ENCODE measurements at places on chromosomes 16 and 17.

DNA sequence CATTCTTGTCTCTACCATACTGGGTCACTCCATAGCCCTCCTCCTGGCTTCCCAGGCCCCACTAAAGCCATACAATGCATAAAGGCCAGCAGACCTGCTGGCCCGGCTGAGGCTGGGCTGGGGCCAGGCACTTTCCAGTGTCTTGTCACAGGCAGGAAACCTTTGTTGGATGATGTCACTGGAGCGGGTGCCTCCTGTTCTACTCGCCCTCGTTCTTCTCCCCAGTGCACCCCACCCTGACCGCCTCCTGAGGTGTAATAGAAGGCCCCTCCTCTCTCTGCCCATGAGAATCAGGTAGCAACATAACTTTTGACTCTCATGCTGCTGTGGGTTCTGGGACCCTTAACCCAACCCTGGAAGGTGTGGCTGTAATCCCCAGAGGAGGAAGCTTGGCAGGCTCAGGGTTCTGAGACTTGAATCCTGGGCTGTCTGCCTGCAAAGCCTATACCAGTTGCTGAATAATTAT is 54.2 kb upstream of the IL34 start:
- peak overlapping the region; percentile 73 for H3K27ac ChIP-seq
- H3K27me3 ChIP-seq, result no peaks in the 10 kb centered on the region
- no peak overlapping the region for H3K4me3 ChIP-seq
- no peaks in the 10 kb centered on the region for H3K4me1 ChIP-seq
- H3K36me3 ChIP-seq, result no peaks in the 10 kb centered on the region
- DNase-seq, result no peak

- H3K27ac ChIP-seq, result no peak overlapping the region
- DNase-seq, result no peak
- H3K4me3 ChIP-seq, result no peak overlapping the region
- no peaks in the 10 kb centered on the region for H3K36me3 ChIP-seq
These were observed 316.6 kb downstream of the SLC39A11 start for GRCh38 chr17:72775919-72776318.

DNA sequence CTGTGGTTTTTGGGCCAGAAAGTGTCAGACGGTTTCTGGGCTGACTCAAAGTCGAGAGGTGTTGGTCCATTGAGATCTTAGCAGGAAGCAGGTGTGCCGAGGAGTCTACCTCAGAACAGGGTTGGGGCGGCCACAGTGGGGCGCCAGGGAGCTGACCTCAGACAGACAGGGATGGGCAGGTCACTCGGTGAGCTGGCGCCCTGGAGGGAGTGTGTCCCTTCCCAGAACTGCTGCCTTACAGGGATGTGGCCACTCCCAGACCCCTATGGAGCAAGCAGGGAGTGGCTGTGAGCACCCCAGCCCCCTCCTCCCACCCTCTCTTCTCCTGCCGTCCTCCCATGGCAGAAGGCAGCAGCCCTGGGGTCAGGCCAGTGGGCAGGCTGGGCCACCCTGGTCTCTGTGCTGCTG is 14.0 kb upstream of the DPEP1 start:
- no peak for DNase-seq
- H3K36me3 ChIP-seq, result no peaks in the 10 kb centered on the region
- H3K4me3 ChIP-seq, result no peak overlapping the region
- peaks cover 8% of the 10 kb centered on the region for H3K4me1 ChIP-seq

DNA sequence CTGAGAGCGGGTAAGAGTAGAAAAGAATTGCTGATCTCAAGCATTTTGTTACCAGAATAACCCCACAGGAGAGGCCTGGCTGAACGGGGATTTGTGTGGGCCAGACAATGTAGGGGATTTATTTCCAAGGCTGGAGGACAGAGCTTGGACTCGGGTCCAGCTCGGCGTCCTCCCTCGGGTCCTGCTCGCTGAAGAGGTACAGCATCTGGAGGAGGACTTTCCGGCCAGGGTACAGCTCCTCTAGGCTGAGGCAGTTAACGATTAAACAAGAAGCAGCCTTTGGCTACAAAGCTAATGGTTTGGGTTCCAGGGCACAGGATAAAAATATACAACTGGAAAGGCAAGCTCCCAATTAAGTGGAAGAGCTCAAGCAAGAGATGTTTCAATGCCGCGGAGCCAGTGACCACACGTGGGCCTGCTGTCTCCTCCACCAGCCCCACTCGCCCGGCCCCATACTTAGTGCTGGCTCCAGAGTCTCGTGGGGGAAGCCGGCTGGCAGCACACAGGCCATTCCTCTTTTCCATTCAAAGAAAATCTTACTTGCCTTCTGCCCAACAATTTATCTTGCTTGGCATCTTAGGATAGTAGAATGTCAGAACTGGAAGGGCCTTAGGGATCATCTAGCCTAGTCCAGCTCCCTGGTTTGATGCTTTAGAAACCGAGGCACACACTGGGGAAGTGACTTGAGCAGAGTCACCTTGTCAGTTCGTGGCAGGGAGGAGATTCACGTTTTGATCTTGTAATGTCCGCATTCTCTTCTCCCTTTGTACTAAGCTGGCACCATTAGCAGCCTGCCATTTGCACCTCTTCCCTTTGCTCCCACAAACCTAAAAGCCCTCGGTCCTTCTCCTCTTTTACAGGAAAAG is 85.9 kb upstream of the TBX2 start:
- H3K4me1 ChIP-seq, result no peaks in the 10 kb centered on the region
- H3K27me3 ChIP-seq, result no peaks in the 10 kb centered on the region
- no peak for DNase-seq
- H3K27ac ChIP-seq, result peak overlapping the region; percentile 51

GRCh38 chr17:16255481-16255921 is 38.5 kb downstream of the PIGL start:
- peaks cover 9% of the 10 kb centered on the region for H3K36me3 ChIP-seq
- peaks cover 10% of the 10 kb centered on the region for H3K4me1 ChIP-seq
- peak; percentile 18 for DNase-seq
- H3K4me3 ChIP-seq, result no peak overlapping the region

All from tibial nerve (tissue), 4 donors.